ENCODE measurements at places on chromosomes 16 and 17.

- DNase-seq = no peak
These were observed 45.1 kb downstream of the ZFHX3 start for GRCh38 chr16:73002866-73003265.

GRCh38 chr17:45345554-45346215 is 28.9 kb upstream of the MAP3K14 start:
- no peak for DNase-seq

GRCh38 chr17:56434610-56435009 is 158.9 kb upstream of the NOG start:
- no peak for DNase-seq

- DNase-seq = no peak
These were observed 551 bp downstream of the WDR81 start for GRCh38 chr17:1724869-1725641.

GRCh38 chr17:69609473-69610305 is 195.2 kb downstream of the MAP2K6 start:
- DNase-seq = peak; percentile 21

- DNase-seq = no peak
These were observed 399 bp downstream of the STX1B start for GRCh38 chr16:31009894-31010584.

- peak; percentile 34 for DNase-seq
These were observed at the start of gene PRSS21 for GRCh38 chr16:2816751-2817339. Gene PRSS21 (plus strand): TSS chr16:2817237. CDS start chr16:2817269, 32 bp downstream.

DNA sequence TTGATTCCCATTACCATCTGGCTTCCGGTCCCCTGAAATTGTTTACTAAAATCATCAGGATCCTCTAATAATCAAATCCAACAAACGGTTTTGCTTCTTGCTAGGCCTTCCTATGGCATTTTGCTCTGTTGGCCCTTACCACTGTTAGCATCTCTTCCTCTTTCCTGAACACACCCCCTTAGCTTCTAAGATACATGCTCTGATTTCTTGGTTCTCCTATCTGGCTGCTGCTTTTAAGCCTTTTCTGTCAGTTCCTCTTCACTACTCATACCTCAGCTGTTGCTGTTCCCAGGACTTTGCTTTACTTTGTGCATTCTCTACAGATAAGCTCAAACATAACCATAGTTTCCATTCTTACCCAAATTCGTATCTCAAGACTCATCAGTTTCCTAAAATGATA is 11.4 kb downstream of the CAPNS2 start:
- no peak for DNase-seq

- DNase-seq = no peak
These were observed 57.6 kb downstream of the FOXL1 start for GRCh38 chr16:86635926-86636325.

DNA sequence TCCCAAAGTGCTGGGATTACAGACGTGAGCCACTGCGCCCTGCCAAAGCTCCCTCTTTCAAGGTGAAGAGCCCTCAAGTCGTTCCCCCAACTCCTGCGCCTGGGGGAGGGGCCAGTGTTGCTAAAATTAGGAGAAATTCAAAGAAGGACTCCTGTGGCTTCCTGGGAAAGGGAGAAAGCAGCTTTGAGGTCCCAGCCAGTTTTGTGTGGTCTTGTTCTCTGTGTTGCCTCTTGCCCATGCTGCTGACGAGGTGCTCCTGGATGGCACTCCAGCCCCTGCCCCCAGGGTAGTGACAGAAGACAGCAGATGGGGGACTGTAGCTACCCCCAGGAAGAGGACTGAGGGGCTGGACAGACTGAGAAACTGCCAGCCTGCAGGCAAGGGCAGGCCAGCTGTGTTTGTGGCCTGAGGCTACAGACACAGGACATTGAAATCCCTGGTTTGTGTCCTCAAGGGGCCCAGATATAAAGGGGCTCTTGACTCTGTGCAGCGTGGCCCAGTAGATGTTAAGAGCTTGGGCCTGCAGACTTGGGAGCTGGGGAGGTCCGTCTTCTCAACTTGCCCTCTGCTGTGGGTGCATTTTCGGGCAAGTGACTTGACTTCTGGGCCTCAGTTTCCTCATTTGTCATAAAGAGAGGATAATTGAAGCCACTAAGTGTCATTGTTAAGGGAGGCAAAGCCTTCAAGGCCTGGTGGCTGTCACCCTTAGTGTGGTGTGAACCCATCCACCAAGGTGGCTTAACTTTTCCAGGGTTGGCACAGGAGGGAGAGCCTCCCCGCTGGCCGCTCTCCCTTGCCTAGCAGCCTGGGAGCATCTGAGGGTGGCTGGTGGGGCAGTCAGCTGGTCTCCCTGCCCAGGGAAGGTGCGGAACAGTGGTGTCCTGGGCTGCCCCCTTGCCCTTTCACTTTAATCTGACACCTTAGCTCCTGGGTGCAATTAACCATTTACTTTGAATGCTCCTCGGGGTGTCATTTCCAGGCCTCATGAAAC is 4.1 kb downstream of the UBALD2 start:
- no peak for DNase-seq

DNA sequence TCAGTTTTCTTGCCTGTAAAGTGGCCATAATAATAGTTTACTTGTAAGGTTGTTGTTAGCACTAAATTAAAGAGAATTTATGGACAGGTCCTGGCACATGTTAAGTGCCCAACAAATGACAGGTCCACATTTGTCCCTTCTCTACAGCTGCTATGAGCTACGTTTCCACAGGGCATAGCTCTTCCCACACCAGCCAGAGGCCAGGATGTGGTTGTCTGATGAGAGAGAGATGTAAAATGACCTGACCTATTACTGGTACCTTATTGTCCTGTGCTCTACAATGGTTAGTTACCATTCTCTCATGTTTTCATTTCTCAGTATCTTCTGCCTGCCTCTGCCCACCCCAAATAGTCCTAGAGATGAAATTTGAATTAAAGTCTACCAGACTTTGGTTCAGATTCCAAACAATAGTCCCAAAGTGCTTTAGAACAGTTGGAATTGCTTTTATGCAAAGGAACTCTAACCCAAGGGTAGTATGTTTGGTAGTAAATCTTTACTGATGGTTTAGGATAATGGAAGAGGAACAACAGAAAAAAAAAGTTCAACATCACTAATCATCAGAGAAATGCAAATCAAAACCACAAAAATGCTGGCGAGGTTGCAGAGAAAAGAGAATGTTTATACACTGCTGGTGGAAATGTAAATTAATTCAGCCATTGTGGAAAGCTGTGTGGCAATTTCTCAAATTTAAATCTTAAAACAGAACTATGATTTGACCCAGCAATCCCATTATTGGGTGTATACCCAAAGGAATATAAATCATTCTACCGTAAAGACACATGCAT is 57.1 kb upstream of the ANKFN1 start:
- no peak for DNase-seq

DNA sequence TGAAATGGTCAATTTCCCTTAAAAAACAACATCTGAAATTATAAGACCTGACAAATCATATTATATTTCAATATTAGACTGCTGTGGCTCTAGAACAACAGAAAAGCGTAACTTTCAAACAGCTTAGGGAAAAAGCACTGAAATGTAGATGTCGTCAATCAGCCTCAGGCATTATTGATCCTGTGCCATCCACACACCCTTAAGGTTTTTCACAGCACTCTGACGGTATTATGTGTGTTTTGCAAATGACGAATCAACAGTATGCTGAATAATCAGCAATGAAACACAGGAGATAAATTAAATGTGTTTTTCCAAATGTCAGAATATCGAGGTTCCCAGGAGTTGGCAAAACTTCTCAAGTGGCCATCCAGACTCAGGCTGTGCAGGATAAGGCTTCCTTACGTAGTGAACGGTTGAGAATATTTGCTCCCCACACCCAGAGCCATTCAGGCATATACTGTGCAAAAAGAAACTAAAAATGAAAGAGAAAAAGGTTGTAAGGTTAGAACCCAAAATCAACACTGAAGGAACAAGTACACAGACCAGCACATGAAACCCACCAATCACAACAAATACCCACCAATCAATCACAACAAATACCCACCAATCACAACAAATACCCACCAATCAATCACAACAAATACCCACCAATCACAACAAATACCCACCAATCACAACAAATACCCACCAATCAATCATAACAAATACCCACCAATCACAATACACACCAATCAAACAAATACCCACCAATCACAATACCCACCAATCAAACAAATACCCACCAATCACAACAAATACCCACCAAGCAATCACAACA is 7.7 kb upstream of the MBTPS1 start:
- no peak for DNase-seq

DNA sequence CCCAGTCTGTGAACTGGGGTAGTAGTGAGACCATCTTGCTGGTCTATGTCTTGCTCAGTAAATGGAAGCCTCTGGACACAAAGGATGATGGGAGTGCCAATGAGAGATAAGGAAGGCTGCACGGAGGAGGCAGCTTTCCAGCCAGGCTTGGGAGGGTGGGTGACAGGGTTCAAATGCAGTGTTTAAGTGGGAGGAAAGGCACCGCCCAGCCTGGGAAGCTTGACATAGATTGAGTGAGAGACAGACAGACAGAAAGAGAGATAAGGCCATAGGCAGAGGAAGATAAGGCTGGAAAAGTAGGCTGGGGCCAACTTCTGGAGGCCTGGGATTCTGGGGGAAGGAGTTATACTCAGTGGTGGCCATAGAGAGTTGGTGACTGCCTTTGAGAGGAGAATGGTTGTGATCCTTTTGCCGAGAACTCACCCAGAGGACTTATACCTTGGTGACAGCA is 7.2 kb upstream of the COL1A1 start:
- DNase-seq = no peak

GRCh38 chr17:34675143-34675542 is 95.8 kb downstream of the TMEM132E start:
- DNase-seq = no peak

DNA sequence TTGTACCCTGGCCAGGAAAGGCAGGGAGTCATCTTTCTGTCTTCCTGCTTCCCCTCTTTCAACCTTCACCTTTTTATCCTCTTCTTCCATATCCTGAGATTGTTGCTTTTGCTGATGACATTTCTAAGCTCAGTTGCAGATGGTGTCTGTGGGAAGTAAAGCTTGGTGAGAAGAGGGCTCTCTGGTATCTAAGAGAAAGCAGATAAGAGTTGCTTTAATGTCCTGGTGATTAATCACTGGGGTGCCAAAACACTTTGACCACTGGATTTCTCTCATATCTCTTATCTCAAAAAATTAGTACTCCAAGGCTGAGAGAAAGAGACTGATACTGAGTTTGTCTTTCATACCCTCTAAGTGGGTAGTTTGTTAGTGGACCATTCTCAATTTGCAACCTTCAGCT is 71.3 kb downstream of the NEUROD2 start:
- no peak for DNase-seq

DNA sequence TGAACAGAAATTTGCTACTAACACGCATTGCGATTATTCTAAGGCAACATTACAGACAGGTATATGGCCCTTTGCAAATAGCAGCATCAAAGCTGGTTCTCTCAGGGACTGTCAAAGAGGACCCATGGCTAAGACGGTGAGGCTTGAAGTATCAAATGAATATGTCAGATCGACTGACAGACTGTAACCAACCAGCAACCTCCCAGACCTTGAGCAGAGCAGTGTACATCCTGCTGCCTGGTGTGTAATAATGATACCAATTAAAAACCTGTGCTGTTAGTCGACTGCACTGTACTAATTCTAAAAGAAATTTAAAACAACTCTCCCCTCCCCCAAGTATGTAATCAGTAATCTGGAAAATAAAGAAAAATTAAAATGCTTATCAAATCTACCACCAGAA is 35.9 kb upstream of the GHDC start:
- DNase-seq = no peak

GRCh38 chr17:78808163-78808562 is 26.1 kb upstream of the CYTH1 start:
- no peak for DNase-seq

DNA sequence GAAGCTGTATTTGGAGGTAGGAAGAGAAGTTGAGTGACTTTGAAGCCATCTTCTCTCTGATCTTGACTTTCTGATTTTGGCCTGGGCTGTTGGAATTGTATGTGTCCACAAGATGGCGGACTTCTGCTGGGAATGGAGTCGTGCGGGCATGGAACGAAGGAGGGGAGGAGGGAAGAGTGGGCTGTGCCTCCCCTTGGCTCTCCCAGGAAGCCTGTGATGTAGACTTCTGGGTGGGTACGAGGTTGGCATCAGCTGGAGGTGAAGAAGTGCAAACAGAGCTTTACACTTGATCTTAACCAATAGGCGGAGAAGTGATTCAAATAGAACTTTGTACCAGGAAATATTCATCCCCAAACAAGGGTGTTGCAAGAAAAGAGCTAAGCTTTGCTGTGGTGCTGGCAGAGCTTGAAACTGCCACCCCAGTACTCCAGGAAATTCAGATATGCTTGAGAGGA is 7.4 kb upstream of the TMEM220 start:
- DNase-seq = no peak

DNA sequence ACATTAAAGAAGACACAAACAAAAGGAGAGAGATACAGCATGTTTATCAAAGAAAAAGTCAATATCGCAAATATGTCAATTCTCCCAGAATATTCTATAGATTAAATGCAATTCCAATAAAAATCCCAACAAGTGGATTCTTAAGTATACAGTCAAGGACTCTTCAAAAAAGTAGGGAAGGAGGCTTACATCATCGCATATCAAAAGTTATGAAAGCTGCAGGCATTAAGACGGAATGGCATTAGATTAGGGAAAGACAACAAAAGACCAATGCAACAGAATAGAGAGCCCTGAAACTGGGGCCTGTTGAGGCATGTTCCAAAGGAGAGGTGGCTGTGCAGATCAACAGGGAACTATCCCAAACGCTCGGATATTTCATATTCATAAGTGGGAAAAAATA is 76.0 kb downstream of the MARCHF10 start:
- no peak for DNase-seq

DNA sequence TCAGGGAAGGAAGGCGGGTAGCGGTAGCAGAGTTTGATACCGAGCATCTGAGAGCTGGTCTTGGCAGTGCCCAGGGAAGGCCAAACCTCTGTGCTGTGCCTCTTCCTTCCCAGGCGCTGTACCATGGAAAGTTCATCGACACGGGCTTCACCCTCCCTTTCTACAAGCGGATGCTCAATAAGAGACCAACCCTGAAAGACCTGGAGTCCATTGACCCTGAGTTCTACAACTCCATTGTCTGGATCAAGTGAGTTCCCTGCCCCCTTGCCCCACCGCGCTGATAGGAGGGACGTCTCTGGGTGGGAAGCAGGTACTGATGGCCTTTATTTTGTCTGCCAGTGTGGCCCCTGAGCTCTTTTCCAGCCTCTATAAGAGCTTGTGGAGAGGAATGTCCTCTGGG is 15.4 kb upstream of the CLEC18A start:
- no peak for DNase-seq
